ENCODE measurements at places on chromosomes 13 and 19. TPM values are rescaled to one million over a fixed set of nuclear protein-coding genes. Genes with fewer than 3 reads are reported as not detected.

Gene TMEM150B
- total RNA-seq = not detected

Gene SLC7A10
- total RNA-seq = not detected

Gene KLK6
- total RNA-seq = not detected

Gene KIR2DL3
- total RNA-seq = not detected

Gene ANGPTL8
- total RNA-seq = not detected

Gene C19orf67
- total RNA-seq = not detected

Gene FREM2
- total RNA-seq = not detected

Measured in regular cardiac myocyte (primary cell).